Stimulated activated CD8-positive, alpha-beta memory T cell treated with anti-CD3 and anti-CD28 coated beads, Interleukin-15, amount 100 ng/mL, for 48 hours (primary cell): ENCODE measurements at places on chromosomes 7 and 10.

DNA sequence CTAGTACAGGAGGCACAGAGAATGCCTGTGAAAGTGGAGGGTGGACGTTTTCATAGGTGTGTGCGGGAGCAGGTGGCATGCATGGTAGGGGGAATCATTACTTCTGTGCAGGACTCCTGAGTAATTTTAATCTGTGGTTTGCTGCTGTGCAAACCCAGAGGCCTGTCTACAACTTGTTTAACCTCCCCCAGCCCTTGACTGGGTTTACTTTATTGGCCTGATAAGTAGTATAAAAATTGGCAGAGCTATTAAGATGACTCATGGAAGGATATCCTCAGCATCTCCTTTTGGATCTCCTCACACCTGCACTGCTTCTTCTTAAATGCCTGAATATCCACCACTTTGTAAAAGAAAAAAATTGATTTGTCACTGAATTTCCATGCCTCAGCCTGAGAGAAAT, 104.8 kb downstream of the AUTS2 start:
- no peak for DNase-seq

GRCh38 chr7:100126239-100126930, 382 bp upstream of the MBLAC1 start:
- DNase-seq: no peak

DNA sequence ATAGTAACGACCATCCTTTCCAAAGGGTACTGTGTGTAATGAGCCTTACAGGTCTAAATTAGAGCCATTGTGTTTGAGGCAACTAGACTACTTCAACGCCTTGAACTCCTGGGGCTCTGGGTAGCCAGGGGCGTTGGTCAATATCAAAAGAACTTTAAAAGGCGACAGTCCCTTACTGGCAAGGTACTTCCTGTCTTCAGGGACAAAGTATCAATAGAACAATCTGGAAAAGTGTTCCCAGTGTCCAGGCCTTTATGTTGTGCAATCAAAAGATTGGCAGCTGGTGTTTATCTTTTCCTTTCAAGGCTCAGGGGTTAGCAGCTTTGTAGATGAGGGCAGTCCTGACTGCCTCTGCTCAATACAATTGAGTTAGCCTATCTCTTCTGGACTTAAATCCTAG, 284.3 kb downstream of the PARD3 start:
- DNase-seq: no peak

GRCh38 chr7:30799206-30799975, 28.2 kb downstream of the MINDY4 start:
- no peak for DNase-seq

- no peak for DNase-seq
Observed at GRCh38 chr7:126803060-126803665, 449.6 kb downstream of the GRM8 start.

GRCh38 chr7:69764147-69764546, 165.9 kb downstream of the AUTS2 start:
- no peak for DNase-seq

DNA sequence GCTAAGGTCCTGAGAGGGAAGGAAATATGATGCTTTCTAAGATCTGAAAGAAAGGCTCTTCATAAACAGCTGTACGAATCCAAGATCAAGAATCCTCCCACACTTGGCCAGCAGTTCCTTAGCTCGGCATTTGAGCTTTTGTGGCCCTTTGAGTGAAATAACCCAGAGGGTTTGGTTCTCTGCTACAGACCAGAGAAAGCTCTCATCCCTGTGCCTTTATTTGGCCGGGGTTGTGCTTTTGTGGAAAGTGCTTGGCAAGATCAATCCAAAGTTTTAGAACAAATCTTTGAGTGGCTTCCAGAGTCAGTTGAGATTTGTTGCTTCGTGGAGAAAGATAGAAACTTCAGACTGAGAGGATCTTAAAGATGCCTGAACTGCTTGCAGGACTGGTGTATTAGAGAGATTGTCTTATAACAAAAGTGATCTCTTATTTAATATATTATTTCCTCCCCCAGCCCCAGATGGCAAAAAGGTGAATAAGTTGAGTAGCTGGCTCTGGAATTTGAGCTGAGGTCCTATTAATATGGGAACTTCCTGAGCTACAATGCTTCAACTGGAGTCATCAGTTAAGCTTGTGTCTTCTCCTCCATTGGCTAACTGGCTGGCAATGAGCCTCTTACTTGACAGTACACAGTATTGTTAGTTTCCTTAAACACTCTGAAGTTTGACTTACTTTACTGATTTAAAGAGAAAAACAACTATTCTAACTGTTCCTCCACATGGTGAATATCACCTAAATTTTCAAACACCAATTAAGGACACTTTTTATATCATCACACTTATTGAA, 687.3 kb downstream of the MAGI2 start:
- no peak for DNase-seq

GRCh38 chr7:158743219-158743618, 38.6 kb upstream of the NCAPG2 start:
- no peak for DNase-seq

GRCh38 chr10:71878327-71879034, 27.4 kb upstream of the PSAP start:
- no peak for DNase-seq

GRCh38 chr7:99642027-99642426, 25.3 kb downstream of the ZSCAN25 start:
- DNase-seq: no peak

DNA sequence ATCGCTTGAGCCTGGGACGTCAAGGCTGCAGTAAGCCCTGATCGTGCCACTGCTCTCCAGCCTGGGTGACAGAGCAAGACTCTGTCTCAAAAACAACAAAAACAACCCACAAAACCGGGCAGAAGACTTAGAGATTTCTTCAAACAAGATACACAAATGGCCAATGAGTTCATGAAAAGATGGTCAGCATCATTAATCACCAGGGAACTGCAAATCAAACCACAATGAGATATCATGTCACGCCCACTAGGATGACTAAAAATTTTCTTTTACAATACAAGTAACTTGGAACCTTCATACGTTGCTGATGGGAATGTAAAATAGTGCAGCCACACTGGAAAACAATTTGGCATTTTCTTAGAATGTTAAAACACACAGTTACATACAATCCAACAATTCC, 77.3 kb upstream of the GRID1 start:
- DNase-seq: no peak

- DNase-seq: no peak
Observed at GRCh38 chr7:95427166-95427565, 7.7 kb downstream of the PON2 start.

DNA sequence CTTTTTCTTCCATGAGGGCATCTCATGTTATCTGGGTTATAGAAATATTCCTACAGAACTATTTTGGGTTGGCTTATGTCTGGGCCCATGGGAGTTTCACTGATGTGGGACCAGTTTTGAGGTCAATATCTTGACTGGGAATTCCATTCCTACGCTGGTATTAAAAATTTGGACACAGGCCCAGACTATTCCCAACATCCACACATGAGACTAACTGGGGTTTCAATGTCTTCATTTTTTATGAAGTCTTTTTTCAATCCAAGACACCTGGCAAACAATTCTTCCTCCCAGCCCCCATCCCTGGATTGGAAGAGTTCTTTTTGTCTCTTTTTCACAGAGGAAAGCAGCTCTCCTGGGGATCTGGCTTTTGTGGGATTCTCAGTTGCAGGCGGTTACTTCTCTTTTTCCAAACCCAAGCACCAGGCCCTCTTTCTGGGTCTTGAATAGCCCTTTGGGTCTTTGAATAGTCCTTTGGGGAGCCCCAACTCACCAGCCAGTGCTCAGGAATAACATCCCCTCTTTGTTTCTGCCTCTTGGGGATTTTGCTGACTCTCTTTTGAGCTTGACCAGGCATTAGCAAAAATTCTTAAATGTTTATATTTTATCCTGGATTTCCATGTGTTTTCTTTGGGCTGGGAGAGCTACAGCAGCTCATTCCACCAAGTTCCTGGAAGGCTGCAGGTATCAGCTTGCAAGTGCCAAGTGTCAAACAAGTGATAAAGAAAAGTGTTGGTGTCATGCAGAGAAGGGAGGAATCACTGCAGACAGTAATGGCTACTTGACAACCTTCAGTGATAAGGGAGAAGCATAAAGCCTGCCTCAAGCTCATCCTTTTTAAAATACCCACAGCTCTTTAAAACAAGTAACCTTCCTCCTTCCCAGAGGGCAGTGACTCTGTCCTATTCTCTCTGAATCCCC, 234.3 kb downstream of the ADAM12 start:
- no peak for DNase-seq

GRCh38 chr10:51698473-51699063, 827 bp downstream of the CSTF2T start:
- DNase-seq: no peak

DNA sequence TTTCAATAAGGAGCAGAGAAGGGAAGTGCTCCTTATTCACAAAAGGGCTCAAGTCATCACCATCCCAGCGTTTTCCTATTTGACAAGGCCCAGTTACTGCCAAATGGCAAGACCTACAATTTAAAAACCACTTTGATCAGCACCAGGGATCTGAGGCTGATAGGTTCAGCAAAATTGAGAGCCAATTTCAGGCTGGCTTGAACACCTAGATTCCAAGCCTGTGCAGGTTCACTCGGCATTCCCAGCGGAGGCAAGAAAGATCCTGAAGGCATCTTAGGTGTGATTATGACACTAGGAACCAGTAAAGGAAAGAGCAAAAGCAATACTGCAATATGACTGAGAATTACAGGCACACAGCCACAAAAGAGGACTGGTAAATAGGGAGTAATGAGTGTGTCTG, 441.4 kb downstream of the CALN1 start:
- no peak for DNase-seq

DNA sequence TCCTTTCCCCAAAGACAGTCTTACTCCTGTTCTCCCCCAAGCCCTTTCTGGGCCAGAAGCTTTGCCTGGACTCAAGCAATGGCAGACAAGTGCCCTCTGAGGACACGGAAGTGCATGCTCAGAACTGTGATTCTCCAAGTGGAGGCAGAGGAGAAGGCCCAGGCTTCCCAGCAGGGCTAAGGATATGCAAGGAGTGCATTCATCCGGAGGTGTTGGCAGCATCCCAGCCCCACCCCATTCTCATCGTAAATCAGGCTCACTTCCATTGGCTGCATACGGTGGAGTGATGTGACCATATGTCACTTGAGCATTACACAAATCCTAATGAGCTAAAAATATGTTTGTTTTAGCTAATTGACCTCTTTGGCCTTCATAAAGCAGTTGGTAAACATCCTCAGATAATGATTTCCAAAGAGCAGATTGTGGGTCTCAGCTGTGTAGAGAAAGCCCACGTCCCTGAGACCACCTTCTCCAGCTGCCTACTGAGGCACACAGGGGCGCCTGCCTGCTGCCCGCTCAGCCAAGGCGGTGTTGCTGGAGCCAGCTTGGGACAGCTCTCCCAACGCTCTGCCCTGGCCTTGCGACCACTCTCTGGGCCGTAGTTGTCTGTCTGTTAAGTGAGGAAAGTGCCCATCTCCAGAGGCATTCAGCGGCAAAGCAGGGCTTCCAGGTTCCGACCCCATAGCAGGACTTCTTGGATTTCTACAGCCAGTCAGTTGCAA, 1.4 kb upstream of the RBP3 start:
- no peak for DNase-seq

- DNase-seq: no peak
Observed at GRCh38 chr10:72016608-72017300, 52.6 kb downstream of the CHST3 start.

- no peak for DNase-seq
Observed at GRCh38 chr10:71067098-71067740, 145.2 kb upstream of the UNC5B start.

- no peak for DNase-seq
Observed at GRCh38 chr7:50838675-50839377, 56.1 kb upstream of the GRB10 start.

- DNase-seq: no peak
Observed at GRCh38 chr10:103833731-103834365, 21.5 kb downstream of the SH3PXD2A start.

GRCh38 chr10:35063837-35064454, 26.2 kb downstream of the CUL2 start:
- no peak for DNase-seq

DNA sequence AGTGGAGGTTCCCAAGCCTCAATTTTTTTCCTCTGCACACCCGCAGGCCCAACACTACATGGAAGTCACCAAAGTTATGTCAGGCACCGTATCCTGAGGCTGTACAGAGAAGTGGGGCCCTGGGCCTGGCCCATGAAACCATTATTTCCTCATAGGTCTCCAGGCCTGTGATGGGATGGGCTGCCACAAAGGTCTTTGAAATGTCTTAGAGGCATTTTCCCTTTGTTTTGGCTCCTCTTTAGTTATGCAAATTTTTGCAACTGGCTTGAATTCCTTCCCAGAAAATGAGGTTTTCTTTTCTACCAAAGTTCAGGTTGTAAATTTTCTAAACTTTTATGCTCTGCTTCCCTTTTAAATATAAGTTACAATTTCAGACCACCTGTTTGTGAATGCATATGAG, 365.2 kb downstream of the HGF start:
- no peak for DNase-seq

- DNase-seq: no peak
Observed at GRCh38 chr7:14381306-14381705, 391.8 kb upstream of the ETV1 start.

GRCh38 chr7:24825931-24826661, 68.8 kb upstream of the GSDME start:
- no peak for DNase-seq

- no peak for DNase-seq
Observed at GRCh38 chr10:125171402-125172306, 11.3 kb upstream of the CTBP2 start.

DNA sequence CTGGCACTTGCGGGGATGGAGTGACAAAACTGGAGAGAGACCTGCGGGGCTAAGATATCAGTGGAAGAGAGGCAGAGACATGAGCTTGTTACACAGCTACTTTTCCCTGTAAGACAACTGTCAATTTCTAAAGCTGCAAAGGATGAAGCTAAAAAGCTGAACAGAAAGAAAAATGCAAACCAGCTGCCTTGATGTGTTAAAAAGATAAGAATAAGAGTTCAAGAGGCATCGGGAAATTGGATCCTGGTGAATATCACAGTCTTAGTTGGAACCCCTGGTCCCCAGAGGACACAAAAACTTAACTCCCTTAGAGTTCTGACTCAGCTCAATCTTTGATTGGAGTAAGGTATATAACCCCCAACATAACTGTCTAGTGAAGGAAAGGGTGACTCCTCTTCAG, 38.8 kb downstream of the VPS41 start:
- DNase-seq: no peak

DNA sequence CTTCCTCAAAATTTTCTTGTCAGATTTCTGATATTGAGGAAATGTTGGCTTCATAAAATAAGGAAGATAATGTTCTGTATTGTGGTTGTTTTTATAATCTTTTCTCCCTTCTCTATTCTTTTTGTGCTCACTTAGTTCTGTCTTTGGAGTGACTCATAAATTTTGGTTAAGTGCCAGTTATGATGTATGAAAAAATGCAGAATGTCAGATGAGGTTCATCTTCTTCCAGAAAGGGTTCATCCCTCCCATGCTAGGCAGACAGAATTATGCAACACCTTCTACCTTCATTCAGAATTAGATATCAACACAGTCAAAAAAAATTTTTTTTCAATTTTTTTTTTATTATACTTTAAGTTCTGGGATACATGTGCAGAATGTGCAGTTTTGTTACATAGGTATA, 36.6 kb upstream of the CYP2C19 start:
- DNase-seq: no peak

DNA sequence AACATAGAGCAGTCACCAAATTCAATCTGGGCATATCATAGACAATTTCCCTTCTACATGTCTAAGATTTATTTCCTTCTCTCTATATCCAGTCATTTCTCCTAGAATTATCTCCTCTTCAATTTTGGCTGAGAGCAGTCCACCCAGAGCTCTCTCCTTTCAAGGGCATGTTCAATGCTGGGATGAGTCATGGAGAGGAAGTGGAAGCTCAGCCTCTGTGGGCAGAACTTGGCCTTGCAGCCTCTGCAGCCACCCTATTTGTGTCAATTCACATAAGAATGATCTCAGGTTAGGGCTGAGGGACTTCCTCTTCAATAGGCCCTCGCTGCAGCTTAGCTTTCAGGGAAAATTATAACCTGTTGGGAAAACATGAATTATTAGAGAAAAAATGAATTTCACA, 560.8 kb downstream of the POM121L12 start:
- DNase-seq: no peak
